Ovary (tissue), 10 donors: ENCODE measurements at places on chromosomes 3 and 15.

GRCh38 chr3:158671821-158672214 is 630 bp downstream of the LXN start:
- H3K4me1 ChIP-seq = no peaks in the 10 kb centered on the region
- DNase-seq = no peak
- peak overlapping the region; percentile 58 for H3K4me3 ChIP-seq
- H3K36me3 ChIP-seq = no peaks in the 10 kb centered on the region

GRCh38 chr15:51837792-51838251 is 8.4 kb downstream of the TMOD3 start:
- peaks cover 11% of the 10 kb centered on the region for H3K4me1 ChIP-seq
- no peaks in the 10 kb centered on the region for H3K36me3 ChIP-seq
- DNase-seq = no peak
- no peak overlapping the region for H3K27ac ChIP-seq

GRCh38 chr15:88649753-88650551 is 11.1 kb downstream of the ISG20 start:
- no peaks in the 10 kb centered on the region for H3K36me3 ChIP-seq
- H3K4me1 ChIP-seq = no peaks in the 10 kb centered on the region
- no peaks in the 10 kb centered on the region for H3K27me3 ChIP-seq

- H3K4me1 ChIP-seq = no peaks in the 10 kb centered on the region
- DNase-seq = no peak
- H3K36me3 ChIP-seq = no peaks in the 10 kb centered on the region
- H3K4me3 ChIP-seq = no peak overlapping the region
- H3K27ac ChIP-seq = no peak overlapping the region
Measured at GRCh38 chr3:144557515-144557914, 585.9 kb downstream of the DIPK2A start.
